Stimulated activated CD4-positive, alpha-beta T cell treated with anti-CD3 and anti-CD28 coated beads, TNF-alpha, amount 100 ng/mL, for 24 hours (primary cell): ENCODE measurements at places on chromosomes 6 and 20.

DNA sequence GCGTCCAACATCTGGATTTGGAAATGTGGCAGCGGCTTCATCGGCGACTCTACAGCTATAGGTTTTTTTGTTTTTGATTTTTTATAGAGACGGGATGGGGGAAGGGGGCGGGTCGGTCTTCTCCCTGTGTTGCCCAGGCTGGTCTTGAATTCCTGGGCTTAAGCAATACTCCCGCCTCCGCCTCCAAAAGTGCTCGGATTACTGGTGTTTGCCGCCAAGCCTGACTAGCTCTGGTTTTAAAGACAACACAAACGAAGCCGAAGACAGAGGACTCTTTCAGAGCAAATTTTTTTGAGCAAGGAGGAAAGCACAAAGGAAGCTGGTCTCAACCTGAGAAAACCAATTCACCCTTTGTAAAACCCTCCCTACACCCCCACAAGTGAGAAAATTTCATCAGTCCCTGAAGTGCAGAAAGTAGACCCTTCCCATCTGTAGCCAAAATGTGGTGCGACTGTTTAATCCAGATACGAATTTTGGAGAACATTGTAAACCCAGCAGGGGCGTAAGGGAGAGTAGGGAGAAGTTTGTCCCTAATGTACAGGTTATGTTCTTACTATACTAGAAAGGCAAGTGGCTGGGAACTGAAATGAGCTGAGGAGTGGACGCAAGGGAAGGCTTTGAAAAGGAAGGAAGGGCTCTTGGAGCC lies 185.9 kb downstream of the TRIM27 start:
- no peak for DNase-seq

- DNase-seq = no peak
Measured at GRCh38 chr6:154246723-154247118, 109.9 kb downstream of the IPCEF1 start.

- no peak for DNase-seq
Measured at GRCh38 chr6:37115236-37115895, 54.6 kb upstream of the PIM1 start.

- no peak for DNase-seq
Measured at GRCh38 chr6:26390531-26390930, 7.6 kb downstream of the BTN2A2 start.

GRCh38 chr20:39253051-39253755 lies 291.1 kb downstream of the DHX35 start:
- no peak for DNase-seq

DNA sequence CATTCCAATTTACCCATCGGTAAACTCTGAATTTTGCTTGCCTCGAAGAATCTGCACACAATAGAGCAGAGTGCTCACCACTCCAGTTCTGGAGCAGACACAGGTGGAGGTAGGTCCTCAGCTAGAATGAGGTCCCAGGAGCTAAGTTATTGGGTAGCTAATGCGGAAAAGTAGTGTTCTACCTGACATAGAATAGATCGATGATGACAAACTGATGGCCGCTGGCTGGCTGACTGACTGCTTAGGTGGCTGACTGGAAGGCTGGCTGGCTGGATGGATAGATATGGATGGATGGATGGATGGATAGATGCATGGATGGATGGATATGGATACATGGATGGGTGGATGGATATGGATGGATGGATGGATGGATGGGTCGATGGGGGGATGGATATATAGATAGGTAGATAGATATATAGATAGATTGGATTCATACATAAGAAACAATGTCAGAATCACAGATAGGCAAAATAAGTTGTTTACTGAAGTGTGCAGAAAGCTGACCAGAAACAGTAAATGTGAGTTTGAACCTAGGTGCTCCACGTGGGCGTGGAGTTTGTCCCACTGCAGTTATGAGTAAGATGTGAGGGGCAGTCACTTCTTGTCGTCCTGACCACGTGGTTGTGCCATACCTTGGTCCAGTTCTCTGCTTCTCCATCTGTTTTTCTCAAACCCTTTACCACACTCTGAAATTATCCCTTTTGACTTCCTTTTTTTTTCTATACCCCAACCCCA lies 62.1 kb downstream of the TBXT start:
- DNase-seq = no peak

DNA sequence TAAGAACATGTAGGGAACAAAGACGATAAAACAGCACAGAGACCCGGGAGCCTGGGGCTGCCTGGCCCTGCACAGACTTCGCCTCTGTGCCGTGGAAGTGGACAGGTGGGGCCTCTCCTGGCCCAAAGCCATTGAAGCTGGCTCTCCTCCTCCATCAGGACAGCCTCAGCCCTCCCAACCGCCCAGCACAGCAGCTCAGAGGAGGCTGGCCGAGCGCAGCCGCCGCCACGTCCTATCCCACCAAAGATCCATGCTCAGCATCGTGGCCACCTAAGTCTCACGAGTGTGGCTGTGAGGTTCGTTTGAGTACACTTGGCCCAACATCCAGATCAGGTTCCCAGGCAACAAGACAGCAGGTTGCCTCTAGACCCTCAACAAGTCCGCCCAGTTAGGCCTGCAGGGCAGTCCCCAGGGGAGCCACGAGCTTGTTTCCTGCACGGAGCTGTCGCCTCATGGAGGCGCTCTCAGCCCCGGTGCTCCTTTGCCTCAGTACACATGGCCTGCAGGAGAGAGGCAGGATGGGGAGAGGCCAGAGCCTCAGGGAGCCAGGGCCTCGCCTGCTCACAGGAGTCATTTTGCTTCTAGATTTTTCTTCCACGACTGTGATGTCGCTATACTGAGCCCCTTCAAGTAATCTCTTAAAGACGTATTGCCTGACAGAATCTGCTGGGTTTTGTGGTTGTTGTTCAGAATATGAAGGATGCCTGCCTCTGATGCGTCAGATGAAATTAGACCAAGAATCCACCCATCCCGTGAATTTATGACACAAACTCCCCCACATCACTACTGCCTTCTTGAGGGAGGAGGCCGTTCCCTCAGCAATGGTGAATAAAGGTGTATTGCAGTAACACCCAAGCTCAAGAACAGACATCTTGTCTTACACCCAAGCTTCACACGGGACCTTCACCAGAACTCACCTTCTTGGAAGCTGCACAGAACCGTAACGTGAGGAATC lies 102.7 kb downstream of the RNASET2 start:
- no peak for DNase-seq

DNA sequence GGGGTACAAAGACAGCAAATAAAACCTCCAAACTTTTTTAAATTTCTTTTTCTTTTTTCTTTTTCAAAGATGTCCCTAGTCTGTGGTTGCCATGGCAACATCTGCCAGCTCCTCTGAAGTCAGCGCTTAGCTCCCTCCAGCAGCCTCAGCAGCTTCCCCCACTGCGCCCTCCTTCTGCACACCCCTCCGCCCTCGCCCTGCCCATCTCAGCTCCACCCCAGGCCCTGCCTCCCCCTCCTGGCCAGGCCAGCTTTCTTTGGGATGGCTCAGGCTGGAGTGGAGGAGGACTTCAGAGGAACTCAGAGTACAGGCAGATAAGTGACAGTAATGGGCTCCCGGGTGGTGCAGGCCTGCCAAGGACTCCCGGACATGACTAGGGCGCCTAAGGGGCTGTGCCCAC lies 104.6 kb downstream of the LRFN2 start:
- no peak for DNase-seq
